ENCODE measurements at places on chromosomes 7 and 10.

DNA sequence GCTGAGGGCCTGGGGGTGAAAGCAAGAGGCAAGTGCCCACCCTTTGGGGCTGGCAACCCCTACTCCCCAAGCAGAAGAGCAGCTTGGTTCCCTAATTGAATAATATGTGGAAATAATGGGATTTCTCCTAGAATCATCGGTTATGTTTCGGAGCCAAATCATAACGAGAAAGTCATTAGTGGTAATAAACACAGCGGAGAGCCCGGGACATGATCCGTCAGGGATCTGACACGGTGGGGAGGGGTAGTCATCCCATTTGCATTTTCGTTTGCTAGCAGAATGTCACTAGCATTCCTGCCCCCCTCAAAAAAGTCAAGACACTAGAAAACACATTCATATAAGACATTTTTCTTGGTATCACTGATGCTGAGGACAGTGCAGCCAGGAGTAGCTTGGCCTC is 140.4 kb downstream of the CDH23 start:
- no peak for DNase-seq

GRCh38 chr7:114715907-114716306 is 206.0 kb upstream of the MDFIC start:
- DNase-seq = no peak

DNA sequence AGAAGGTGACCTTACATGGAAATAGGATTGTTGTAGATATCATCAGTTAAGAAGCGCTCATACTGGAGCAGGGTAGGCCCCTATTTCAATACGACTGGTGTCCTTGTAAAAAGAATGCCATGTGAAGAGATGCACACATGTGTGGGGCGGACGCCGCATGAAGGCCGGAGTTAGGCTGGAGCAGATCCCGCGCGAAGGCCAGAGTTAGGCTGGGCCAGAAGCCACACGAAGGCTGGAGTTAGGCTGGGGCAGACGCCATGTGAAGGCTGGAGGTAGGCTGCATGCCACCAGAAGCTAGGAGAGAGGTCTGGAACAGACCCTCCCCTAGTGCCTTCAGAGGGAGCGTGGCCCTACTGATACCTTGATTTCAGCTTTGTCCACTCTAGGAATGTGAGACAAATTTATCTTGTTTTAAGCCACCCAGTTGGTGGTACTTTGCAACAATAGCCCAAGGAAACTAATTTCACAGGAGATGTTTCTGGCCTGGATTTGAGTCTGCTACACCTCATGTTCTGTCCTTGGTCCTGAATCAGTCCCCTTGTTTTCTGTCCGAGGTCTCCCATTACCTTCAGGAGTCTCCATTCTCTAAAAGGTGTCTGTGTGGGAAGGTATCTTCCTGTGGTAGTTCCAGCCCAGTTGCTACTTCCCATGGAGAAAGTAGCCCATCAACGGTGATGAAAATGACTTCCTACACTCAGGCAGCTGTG is 585.8 kb downstream of the LRMDA start:
- DNase-seq = no peak

GRCh38 chr10:62761115-62761514 is 43.4 kb upstream of the ADO start:
- no peak for DNase-seq

GRCh38 chr7:120856621-120857352 is 1.2 kb downstream of the TSPAN12 start:
- peak; percentile 30 for DNase-seq

DNA sequence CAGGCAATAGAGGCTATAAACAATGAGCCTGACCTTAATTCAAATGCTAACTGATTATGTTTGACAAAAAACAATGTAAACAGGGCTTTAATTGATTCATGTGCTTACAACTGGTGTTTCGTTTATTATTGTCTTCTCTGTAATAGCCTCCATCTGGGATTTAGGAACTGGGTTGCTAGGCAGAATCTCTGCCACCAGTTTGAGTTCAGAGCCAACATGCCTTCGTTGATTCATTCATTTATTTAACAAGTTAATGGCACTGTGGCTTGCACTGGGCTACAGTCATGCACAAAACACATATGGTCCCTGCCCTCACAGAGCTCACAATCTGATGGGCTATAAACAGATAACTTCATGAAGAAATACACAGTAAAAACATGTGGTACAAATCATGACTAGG is 19.6 kb upstream of the CDHR3 start:
- DNase-seq = no peak

DNA sequence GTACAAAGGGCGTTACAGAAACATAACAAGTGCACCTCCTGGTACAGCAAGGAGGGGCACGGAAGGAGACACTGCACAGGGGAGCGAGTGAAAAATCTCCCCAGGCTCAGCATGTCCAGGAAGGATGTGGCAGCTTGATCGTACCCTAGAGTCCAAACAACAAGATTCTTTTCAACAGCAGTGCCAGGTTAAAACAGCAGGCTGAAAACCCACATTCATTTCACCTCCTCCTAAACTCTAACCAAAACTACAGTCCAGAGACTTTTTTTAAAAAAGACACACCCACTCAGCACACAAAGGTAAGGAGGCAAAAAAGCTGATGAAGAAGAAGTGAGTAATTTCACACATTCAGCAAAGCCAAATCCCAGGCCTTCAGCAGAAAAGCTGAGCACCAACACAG is 138.8 kb downstream of the SFMBT2 start:
- DNase-seq = no peak

Measured in mucosa of gallbladder (tissue), 1 donor.